Stimulated activated CD4-positive, alpha-beta T cell treated with anti-CD3 and anti-CD28 coated beads, Interleukin-2, amount 100 ng/mL, for 24 hours (primary cell): ENCODE measurements at places on chromosomes 11 and 22.

- no peak for DNase-seq
Measured at GRCh38 chr11:130485983-130486382, 37.5 kb downstream of the ADAMTS15 start.

- DNase-seq, result no peak
Measured at GRCh38 chr22:50153056-50153755, 17.3 kb upstream of the PANX2 start.

DNA sequence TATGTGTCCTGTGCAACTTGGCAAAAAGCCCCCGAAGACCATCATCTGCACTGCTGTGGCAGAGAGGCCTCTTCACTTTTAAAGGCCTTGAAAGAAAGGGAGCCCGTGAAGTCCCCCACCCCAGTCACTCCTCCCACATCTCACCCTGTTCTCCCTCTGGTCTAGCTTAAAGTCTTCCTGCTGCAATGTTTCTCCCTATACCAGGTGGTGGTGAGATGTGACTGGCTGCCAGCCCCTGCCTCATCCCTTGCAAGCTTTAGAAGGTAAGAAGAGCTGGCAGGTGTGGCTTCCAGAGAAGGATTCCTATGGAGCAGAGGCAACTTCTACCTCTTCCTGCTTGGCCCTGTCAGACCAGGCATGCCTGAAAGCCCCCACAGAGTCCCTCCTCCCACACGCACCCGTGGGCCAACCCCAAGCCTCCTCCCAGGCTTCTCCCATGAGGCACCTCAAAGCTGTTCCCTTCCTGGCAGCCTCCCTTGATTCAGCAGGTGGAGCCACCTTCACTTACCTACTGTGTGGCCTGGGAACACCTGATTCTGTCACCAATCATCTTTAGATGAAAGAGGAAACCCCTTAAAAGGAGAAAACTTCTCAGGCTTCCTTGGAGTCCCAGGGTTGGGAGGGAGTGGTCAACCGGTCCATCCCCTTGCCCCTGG, 4.0 kb upstream of the TRIM29 start:
- no peak for DNase-seq

- DNase-seq, result no peak
Measured at GRCh38 chr11:76329983-76330382, 50.9 kb downstream of the THAP12 start.

DNA sequence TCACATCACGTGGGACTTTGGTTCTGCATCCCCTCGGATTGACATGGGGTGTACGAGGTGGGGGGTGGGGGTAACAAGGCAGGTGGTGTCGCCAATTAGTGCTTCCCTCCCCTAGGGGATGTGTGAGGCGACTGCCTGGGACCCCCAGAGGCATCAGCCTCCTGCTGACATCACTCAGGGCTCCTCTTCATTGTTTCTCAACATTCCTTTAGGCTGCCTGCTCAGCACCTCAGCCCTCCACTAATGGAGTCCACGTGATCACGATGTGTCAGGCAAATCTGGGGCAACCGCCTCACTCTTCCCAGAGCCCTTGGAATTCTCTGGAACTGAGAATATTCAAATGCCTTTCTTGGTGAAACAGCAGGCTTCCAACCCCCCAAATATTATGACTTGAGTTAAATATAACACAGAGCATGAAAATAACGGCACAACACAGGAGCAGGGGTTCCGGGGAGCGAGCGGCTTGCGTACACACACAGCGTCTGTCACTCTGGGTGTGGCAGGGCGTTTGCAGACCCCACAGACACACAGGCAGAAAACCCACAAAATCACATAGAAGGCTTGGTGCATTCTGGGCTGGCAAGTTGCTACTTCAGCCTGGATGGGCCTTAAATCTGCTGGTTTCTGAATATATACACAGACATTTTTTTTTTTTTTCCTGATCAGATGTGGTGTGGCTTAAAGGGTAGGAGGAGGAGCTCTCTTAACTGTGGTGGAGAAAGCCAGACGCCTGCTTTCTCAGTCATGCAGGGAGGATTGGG, 170.1 kb upstream of the CADM1 start:
- DNase-seq, result no peak

GRCh38 chr11:61632096-61632495, 48.1 kb upstream of the DAGLA start:
- no peak for DNase-seq

DNA sequence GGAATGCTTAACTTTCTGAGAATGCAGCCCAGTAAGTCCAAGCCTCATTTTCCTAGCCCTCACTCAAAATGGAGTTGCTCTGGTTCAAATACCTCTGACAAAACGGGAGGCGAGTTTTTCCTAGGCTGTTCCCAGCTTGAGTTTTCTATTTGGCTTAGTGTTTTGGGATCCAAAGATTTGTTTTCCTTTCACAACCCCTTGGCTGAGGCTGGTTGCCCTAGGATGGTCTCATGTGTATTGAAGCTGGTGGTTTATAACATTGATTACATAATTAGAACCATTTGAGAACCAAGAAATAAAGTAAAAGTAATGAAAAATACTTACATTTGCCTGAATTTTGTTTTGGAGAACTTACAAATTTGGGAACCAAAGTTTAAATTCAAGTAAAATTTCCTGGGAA, 611.1 kb upstream of the LUZP2 start:
- no peak for DNase-seq

DNA sequence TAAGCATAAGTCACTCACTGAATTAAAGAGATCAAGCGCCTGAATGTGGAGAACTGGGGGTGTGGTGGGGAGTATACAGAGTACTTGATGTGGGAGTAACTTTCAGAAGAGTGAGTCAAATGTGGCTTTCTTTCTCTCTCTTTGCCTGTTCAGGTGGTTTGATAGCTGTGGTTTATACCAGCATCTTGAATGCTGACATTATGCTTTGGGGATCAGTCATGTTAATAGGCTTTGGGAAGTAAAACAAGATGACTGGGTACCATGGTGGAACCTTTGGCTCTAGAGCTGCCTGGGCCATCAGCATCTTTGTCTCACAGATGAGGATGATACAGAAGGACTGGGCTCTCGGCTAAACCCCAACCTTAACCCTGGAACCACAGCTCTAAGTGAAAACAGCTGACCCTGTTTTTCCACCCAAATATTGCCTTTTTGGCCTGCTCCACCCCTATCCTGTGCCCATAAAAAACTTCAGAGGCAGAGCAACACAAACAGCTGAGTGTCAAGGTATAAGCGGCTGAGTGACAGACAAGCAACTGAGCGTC, 58.2 kb upstream of the GNAZ start:
- peak; percentile 51 for DNase-seq

DNA sequence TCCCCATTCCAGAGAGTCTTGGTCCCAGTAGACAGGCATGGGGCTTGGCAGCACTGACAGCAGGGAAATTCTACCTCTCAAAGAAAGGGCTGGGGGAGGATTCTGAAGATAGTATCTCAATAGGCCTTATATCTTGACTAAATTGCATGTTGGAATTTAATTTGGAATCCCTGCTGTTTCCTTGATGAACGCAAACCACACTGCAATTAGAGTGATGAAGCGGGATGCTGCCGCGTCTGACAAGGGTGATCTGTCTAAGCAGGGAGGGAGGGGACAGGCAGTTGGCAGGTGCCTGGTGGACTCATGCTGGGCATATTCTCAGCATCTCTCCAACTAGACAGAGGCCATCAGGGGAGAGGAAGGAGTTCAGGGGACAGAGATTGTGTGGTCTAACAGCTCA, 48.4 kb downstream of the COMMD9 start:
- DNase-seq, result no peak

DNA sequence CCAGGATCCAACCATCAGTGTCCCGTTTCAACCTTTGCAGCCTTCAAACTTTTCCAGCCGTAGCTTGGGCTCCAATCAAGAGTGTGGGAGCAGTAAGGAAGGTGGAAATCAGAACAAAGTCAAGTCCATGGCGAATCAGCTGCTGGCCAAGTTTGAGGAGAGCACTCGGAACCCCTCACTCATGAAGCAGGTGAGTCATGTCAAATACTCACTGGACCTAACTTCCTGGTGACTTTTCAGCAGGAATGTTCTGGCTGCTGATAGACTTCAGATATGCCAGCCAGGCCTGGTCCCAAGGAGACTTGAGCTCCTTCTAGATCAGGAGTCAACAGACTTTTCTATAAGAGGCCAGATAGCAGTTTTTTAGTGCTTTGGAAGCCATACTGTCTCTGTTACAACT, 129.0 kb downstream of the MICAL2 start:
- no peak for DNase-seq

DNA sequence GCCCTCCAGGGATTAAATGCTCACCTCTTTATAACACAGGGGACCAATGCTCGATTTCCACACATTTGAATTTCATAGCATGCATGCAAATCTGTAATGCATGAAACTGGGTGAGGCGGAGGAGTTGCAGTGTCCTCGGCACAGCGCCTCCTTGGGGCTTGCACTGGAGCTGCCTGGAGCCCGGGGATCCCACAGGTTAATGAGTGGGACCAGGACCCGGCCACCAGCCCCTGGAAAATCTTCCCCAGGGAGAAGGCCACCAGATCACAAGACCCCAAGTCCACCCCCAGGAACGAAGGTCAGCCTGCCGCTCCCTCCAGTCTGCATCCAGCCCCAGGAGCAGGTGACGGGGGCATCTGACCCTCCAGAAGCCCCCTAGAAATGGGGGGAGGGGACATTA, 119.1 kb downstream of the MN1 start:
- peak; percentile 3 for DNase-seq

- DNase-seq, result no peak
Measured at GRCh38 chr11:15158351-15159015, 43.8 kb downstream of the INSC start.

DNA sequence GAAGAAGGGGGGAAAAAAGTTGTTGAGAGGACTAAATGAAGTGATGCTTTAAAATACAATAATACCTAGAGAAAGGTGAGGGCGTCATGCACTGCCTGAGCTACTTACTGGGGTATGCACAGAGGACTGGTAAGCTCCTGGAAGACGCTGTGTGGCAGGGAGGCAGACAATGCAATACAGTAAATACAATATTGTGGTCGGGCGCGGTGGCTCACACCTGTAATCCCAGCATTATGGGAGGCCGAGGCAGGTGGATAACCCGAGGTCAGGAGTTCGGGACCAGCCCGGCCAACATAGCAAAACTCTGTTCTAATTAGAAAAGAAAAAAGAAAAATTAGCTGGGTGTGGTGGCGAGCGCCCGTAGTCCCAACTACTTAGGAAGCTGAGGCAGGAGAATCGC, 683 bp upstream of the SYTL2 start:
- no peak for DNase-seq

DNA sequence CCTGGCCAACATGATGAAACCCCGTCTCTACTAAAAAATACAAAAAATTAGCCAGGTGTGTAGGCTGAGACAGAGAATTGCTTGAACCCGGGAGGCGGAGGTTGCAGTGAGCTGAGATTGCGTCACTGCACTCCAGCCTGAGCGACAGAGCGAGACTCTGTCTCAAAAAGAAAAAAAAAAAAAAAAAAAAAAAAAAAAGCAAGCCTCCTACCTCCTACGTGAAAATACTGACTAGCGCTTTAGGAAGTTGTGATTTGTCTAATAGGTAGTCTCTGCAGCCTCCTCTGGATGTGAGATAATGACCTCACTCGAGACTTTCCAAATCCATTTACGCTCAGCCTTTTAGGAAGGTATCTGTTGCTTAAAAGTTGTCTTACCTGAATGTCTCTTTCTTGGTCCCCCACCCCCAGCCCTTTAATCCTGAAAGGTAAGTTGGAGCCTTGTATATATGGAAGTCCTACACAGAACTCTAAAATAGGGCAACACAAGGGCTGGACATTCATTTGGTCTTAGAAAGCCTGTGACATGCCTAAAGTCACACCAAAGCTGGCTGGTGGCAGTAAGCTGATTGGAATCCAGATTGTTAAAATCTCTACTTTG, 5.5 kb downstream of the SEPTIN3 start:
- DNase-seq, result no peak

DNA sequence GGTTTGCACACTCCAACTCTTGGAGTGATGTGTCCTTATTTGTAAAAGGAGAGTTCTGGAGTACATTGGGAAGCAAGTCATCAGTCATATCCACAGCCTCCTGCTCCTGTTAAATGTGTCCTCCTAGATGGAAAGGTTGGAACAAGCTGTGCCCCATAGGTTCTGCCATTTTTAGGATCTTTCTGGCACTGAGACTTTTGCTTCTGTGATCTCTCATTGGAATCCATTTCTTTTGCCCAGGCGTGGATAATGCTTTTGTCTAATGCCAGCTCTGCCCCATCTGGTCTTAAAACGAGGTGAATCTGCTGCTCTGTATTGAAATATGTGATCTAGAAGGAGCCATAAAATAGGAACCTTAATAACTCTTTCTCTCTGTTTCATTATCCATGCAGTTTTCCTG, 66.4 kb downstream of the ZBTB16 start:
- DNase-seq, result no peak

GRCh38 chr11:74777877-74778276, 29.2 kb downstream of the RNF169 start:
- DNase-seq, result no peak

DNA sequence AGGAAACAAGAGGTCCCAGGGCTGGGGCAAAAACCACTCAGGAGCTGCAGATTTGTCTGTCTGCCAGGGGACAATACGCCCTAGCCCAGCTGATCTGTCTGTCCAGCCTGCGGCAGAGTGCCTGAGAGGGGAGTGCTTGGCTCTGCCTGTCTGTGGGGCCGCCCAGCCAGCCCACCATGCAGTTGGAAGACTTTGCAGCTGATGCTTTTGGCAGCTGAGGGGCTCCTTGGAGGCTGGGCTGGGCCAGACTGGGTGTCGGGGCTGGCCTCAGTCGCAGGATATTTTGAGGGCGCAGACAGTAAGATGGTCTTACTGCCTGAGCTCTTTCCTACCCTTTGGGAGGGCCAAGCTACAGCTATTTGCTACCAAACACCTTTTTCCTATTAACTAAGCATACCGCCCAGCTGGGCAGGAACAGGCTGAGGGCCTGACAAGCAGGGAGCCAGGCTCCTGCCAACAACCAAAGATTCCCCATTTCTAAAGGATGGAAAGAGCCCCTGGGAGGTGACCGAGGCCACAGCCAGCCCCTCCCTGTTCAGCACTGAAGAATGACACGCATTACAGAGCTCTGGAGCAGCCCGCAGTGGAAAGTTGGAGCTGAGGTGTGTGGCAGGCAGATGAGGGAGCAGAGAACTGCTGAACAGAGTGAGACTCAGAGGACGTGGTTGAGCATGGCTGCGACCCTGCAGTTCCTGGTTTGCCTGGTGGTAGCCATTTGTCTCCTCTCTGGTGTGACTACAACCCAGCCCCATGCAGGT, at the start of gene FAM180B:
TSS of gene FAM180B (plus strand) at position 581 of the 758 bp plus-strand sequence. CDS start at position 672, 91 bp downstream.
- DNase-seq, result no peak

- peak; percentile 16 for DNase-seq
Measured at GRCh38 chr11:82864268-82864667, 36.0 kb downstream of the PRCP start.

GRCh38 chr11:76597533-76598425, 72.8 kb downstream of the LRRC32 start:
- no peak for DNase-seq
